ENCODE measurements at places on chromosomes 7 and 10. TPM values are rescaled to one million over a fixed set of nuclear protein-coding genes. Genes with fewer than 3 reads are reported as not detected.

DNA sequence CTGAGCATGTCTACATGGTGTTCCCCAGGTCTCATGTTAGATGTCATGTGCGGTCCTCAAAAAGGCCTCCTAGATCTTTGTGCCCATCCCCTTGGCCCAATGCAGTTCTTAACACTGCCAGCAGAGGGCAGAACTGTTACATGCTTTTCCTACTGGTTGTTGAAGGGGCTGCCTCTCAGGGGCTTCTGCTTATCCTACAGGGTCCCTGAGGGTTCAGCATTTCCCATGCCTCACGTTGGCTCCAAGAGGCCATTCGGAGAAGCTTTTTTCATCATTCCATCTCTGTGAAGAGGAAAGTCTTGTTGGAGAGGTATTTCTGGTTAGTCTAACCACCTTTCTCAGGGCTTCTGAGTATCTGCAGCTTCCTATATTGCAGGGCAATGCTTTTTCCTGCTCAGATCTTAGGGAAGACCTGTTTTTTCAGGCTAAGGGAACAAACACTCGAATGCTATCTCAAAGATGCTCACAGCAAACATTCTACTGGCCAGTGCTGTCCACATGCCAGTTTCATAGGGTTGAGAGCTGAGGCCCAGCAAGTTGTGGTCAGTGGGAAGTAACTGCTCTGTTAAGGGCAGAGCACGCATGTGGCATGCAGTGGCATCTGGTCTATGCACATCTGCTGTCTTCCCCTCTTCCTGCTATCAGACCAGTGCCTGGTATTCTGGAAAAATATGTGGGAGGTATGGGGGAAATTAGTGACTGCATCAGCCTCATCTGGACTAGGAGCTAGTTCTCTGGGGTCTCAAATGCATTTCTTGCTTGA, 31.5 kb downstream of the MBL2 start:
- no peak for DNase-seq

GRCh38 chr10:125520968-125521367, 162.0 kb downstream of the TEX36 start:
- no peak for DNase-seq

Gene GGCT
- total RNA-seq = 8.4 TPM

- no peak for DNase-seq
These were observed 150.8 kb upstream of the PDE1C start for GRCh38 chr7:32221056-32221455.

DNA sequence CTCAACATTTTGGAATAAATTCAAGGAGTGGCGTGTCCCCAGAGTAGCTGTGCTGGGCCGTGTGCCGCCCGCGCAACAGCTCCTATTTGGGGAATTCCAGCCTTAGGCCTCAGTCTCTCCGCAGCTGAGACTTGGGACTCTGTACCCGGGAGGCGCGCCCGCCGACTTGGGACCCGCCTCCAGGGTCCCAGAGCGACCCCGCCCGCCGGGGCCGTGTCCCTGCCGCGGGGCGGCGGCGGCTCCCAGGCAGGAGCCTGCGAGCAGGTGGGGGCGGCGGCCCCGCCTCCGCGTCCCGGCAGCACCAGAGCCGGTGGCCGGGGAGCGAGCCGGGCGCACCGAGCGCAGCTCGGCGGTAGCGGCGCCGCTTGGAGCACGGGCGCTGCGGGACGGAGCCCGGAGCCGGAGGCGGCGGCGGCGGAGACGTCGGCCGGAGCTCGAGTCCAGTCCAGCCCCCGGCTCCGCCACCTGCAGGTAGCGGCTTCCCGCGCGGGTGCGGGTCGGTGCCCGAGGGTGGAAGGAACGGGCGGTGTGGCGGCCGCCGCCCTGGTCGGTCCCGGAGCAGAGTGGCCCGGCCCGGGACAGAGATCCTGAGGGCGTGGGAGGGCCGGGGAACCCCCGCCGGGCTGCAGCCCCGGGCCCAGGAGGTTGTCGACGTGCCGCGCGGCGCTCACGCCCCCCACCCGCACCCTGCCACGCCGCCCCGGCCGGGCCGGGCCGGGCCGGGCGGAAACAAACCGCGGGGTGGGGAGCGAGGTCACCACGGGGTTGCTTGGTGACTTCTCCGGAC, at the start of gene WIPF3:
TSS of gene WIPF3 (plus strand) at position 301 of the 787 bp plus-strand sequence. CDS start 28,217 bp downstream, outside the sequence.
- no peak for DNase-seq

Gene OR2A5
- total RNA-seq = not detected

Gene AS3MT
- total RNA-seq = not detected

DNA sequence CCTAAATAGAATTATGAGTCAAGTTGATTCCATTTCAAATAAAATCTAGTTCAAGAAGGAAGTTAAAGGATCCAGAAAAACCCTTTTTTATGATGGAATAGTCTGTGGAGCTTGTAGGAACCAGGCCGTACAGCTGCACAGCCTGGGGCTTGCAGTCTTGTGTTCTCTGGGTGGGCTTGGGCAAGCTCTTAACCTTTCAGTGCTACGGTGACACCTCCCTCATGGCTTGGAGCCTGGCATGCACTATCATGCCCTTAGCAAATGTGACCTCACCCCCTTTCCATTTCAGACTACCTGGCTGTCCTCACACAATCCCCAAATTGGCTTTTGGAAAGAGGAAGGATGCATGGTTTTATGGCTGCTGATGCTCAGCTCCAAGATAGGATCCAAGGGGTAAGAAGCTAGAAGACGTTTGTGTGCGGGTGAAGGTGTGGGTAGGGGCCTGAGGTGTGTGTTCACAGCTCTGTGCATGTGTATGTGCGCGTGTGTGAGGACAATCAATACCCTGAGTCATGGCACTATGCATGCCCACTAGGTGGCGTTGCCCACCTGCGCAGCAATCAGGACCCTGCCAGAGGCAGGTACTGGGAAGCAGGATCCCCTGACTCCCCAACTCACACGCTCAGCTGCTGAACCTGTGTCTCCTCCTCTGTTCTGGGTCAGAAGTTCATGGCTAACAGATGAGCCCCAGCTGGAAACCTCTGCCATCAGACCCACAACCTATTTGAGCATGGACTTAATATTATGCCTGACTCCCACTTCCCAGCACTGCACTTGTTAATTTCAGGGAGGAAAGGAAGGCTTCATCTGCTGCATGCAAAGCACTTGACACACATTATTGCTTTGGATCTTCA, 113.4 kb downstream of the PTPN20 start:
- DNase-seq = peak; percentile 26

DNA sequence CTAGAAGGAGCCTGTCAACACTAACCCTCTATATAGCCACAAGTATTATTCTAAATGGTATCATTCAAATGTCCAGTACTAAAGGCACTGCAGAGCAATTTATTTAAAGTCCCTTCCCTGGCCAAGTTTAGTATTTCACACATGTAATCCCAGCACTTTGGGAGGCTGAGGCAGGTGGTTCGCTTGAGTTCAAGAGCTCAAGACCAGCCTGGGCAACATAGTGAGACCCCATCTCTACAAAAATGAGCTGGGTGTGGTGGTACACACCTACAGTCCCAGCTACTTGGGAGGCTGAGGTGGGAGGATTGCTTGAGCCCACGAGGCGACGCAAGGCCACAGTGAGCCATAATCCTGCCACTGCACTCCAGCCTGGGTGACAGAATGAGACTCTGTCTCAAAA, 3.6 kb downstream of the GNA12 start:
- DNase-seq = no peak

GRCh38 chr10:1048349-1048731, 579 bp downstream of the IDI1 start:
- DNase-seq = peak; percentile 48

GRCh38 chr7:98315318-98315993, 34.0 kb downstream of the BRI3 start:
- no peak for DNase-seq

Gene PHKG1
- 6.2 TPM for total RNA-seq

Gene CALHM2
- total RNA-seq = 23.6 TPM

Gene CCL26
- total RNA-seq = not detected

GRCh38 chr7:77247206-77247850, 47.7 kb upstream of the FGL2 start:
- DNase-seq = peak; percentile 69

DNA sequence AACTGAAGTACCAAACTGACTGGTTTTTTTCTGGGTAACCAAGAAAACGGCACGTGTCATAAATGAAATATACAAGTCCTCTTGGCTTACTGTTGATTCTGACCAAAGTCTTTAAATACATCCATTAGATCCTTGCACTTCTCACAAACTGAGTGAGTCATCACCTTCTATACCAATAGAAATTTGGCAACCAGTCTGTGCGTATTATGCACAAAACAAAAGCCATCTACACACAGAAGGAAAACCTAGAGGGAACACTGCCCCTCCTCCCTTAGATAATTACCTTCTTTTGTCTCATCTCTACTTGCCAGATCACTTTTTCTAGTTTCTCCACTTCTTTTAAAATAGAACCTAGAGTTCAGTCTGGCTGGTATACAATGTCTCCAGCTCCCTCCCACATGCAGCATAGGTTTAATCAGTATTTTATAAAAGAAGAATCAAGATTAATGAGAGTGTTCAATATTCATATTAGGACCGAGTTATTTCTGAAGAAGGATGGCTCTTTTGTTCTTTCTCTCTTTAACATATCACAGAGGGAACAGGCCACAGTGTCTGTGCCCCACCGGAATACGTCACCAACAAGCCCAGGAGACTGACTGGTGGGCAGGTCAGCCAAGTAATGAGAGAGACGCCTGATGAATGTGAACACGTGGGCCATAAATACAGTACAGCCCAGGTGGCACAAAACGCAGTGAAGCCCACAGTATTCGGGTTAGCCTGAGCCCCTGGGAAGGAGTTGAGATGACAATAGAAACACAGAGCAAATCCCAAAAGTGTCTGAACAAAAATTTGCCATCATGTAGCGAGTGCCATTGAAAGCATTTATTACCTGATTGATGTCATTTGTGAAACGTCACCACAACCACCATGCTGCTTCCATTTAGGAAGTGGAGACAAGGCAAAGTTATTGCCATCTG, 91.3 kb downstream of the KIAA1549 start:
- DNase-seq = no peak

DNA sequence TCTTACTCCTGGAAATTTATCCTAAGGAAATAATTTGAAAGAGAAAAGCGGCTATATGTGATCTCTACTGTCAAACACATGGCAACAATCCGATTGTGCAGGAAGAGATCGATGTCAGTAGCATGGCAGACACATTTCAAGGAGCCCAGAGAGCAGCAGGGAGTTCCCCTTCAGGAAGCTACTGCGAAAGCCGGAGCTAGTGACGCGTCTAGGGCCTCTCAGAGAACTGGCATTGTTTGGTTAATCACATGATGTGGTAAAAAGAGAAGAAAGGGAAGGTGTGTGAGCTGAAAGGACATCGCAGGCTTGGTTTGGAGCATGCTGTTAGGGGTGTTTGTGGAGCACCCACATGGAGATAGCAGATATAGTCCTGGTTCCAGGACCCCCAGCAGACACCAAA, 74.9 kb downstream of the BEND7 start:
- DNase-seq = no peak

Gene GPR146
- total RNA-seq = 22.2 TPM

Gene ZNF425
- total RNA-seq = 0.23 TPM

DNA sequence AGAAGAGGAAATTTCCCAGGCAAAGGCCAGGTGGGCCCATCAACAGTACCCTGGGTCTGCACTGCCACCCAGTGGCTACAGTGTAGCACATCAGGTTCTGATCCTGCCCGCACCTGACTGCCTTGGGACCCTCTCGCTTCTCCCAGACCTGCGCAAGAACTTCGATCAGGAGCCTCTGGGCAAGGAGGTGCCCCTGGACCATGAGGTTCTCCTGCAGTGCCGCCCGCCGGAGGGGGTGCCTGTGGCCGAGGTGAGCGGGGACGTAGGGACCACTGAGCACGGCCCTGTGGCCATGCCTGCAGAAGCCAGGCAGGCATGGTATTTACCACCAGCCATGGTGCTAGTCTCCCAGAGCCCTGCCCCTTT, 33.9 kb upstream of the SLC29A3 start:
- no peak for DNase-seq

Gene WIPF3
- 0.08 TPM for total RNA-seq

Gene IRF5
- total RNA-seq = 12.5 TPM

Gene CTAGE6
- 0.73 TPM for total RNA-seq

GRCh38 chr10:59374916-59375315, 12.6 kb upstream of the FAM13C start:
- DNase-seq = no peak

- DNase-seq = no peak
These were observed 10.1 kb upstream of the MYL7 start for GRCh38 chr7:44150966-44151941.
